ENCODE measurements at places on chromosomes 7 and 10.

GRCh38 chr10:132776821-132777220, 9.1 kb downstream of the NKX6-2 start:
- no peak for DNase-seq

- DNase-seq = no peak
Observed at GRCh38 chr7:133704453-133704852, 422.7 kb upstream of the LRGUK start.

DNA sequence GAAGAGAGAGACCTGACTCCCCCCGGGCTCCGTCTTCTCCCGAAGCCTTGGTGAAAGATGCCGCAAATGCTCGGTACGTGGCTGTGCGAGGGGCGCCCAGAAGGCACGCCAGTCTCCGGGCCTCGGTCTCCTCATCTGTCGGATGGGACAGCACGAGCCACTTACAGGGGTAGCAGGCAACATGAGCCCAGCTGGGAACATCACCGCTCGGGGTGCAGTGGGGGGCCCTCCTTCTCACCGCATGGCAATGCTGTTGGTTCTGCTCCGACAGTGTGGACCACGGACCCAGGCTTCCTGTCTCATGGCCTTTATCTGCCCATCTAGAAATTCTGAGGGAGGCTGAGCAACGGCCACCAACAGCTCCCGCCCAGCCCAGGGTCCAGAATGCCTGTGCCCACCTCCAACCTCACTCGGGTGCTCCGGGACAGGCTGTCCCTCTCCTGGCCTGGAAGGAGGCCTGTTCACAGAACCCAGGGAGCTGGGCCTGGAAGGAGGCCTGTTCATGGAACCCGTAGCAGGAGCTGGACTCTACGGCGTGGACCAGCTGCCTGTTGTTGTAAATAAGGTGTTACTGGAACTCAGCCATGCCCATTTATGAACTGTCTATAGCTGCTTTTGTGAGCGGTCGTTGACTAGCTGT, 15.8 kb downstream of the ADAP1 start:
- DNase-seq = no peak

DNA sequence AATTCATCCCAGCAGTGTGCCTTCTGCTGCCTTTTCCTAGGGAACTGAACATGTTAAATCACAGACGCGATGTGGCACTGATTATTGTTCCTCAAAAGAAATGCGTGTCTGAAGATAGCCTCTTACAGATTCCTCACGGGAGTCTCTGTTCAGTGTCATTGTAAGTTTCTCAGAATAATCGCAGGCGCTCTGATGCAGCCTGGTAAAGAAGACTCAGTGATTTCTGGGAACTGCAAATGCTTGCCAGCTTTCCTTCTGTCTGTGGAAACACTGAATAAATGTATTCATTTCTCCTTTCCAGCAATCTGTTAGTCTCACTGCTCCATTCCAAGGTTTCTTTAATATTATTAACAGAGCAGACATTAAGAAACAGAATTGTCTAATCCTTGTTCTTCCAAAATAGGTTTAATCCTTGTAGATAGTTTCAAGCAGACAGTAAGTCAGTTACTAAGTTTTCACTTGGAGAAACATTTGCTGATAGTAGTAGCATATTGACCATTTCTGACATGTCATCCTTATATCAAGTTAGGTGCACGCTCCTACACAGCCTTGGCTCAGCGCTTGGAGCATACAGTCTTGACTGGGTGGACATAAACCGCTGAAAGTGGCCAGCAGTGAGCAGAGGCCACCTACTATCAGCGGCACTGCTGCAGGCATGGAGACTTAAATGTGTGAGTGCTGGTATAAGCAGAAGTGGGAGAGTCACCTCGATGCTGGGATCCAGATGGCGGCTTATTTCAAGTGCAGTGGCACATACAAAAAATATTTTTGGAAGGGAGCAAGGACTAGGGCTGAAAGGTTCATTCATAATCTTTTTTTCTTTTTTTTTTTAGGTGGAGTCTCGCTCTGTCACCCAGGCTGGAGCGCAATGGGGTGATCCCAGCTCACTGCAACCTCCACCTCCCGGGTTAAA, 27.7 kb downstream of the MMRN2 start:
- DNase-seq = no peak

DNA sequence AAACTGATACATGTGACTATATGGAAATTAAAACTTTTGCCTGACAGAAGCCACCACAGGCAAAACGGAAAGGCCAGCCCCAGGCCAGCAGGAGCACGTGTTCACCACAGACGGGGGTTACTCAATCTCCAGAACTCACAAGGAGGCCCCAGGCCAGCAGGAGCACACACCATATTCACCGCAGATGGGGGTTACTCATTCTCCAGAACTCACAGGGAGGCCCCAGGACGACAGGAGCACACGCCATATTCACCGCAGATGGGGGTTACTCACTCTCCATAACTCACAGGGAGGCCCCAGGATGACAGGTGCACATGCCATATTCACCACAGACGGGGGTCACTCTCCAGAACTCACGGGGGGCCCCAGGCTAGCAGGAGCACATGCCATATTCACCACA, 61.5 kb downstream of the NKX6-2 start:
- DNase-seq = no peak

DNA sequence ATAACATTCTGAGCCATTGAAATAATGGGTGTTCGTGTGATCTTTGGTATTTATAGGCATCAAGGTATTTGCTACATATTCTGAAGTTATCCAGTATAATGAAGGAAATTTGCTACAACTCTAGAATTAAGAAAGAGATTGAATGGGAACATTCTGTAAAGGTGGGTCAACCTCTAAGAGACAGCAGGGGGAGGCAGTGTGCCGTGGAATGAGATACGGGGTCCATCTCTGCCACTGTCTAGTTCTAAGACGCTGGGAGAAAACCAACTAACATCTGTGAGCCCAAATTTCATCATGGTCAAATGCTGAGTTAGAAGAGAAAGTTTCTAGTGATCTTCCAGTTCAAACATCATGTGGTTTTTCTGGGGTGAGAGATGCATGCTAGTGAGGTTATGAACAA, 368.9 kb downstream of the SORCS1 start:
- DNase-seq = no peak

GRCh38 chr7:143205560-143206293, 16.1 kb upstream of the TAS2R40 start:
- DNase-seq = no peak

- no peak for DNase-seq
Observed at GRCh38 chr10:74675484-74675883, 150.9 kb upstream of the KAT6B start.

DNA sequence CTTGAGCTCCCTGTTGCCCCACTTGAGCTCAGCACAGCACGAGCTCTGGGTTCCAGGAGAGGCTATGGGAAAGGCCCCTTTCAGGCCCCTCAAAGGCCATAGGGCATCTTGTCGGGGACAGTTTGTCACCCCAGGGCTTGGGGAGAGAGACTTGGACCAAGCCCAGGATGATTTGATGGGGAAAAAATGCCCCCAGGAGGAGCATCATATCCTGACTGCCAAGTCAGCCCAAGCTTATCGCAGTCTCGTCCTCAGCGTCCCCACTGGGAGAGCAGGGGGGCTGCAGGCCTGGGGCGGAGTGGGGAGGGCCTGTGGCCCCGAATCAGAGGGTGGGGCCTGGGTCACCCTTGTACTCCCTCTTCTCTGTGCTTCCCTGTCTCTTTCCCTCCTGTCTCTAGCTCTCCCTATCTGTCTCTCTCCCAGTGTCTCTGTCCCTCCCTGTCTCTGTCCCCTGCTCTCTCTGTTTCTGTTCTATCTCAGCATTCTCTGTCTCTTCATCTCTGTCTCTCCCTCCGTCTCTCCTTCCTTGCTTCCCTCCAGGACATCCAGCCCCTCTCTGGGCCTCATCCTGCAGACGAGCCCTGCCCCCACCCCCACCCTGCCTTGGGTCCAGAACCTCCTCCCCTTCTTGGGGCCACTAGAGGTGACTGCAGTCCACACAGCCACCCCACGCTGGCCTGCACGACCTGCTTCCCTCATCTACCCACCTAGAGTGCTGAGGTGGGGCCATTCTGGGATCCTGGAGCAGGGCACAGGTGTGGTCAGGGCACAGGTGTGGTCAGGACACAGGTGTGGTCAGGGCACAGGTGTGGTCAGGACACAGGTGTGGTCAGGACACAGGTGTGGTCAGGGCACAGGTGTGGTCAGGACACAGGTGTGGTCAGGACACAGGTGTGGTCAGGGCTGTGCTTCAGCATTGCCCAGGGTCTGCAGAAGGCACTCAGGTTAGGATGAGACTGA, 17.3 kb upstream of the GRIFIN start:
- DNase-seq = no peak

- DNase-seq = peak; percentile 56
Observed at GRCh38 chr7:80499350-80499953, 12.4 kb downstream of the GNAT3 start.

DNA sequence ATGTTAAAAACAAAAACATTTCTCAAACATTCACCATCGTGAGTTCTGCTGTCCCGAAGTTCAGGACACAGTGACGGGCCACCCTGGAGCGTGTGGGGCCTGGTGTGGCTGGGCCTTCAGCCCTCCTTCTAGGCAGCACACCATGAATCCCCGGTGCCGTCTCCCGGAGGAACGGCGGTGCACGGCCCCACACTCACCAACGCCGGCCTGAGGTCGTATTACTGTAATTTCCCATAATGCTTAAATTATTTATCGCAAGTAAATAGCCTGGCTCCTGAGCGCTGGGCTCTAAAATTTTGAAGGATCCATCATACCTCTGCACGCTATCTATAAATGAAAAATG, 1.4 kb downstream of the STK32C start:
- DNase-seq = no peak

GRCh38 chr10:71191551-71192076, 20.8 kb upstream of the UNC5B start:
- DNase-seq = no peak

DNA sequence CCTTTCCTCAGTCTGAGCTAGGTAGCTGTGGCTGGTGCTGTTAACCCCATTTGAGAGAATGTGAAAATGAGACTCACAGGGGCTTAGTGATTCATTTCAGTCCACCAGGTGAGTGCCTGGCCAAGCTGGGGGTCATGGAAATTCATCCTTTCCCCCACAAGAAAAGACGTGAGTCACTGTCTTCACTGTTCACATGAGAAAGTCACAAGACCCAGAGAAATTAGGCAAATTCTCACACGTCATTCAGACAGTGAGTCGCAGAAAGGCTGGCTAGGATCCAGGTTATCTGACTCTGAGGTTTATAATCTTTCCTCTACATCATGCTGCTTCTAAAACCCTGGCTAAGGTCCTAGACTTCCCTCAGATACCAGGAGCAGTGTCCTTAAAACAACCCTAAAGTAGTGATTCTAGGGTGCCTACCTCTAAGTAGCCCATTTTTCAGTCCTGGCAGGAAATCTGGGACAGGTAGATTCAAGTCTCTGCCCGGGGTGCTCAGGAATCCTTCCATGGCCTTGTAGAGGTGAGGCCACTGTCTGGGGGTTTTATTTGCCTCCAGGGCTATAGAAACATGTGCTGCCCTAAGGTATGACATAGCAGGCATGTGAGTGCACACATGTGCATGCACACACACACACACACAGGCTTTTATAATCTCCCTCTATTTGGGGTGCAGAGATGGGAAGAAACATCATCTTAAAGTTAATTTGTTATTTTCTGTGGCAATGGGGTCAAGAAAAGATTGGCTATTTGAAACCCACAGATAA, 427.9 kb upstream of the CELF2 start:
- DNase-seq = peak; percentile 41

- DNase-seq = no peak
Observed at GRCh38 chr10:21501731-21502347, 23.6 kb downstream of the SKIDA1 start.

- no peak for DNase-seq
Observed at GRCh38 chr10:132150777-132151176, 36.0 kb upstream of the DPYSL4 start.

DNA sequence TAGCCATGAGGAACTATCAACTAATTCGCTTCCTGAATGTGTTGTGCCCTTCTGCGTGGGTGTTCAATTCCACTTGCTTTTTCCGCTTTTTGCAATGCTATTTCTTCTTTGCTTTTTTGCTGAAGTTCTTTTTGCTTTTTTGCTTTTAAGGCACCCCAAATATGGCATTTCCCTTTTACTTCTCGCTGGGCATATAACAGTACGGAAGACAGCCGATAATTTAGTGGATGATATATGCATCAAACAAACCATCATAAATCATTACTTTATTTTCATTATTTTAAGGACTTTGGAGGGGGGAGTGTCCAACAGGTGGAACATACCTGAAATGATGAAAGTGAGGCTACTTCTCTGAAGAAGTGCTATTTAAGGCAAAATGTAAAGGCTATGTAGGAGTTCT, 277.0 kb upstream of the MTPN start:
- no peak for DNase-seq

- DNase-seq = no peak
Observed at GRCh38 chr10:100864036-100864885, 48.5 kb upstream of the SLF2 start.

- no peak for DNase-seq
Observed at GRCh38 chr7:95684505-95684904, 87.8 kb upstream of the DYNC1I1 start.

DNA sequence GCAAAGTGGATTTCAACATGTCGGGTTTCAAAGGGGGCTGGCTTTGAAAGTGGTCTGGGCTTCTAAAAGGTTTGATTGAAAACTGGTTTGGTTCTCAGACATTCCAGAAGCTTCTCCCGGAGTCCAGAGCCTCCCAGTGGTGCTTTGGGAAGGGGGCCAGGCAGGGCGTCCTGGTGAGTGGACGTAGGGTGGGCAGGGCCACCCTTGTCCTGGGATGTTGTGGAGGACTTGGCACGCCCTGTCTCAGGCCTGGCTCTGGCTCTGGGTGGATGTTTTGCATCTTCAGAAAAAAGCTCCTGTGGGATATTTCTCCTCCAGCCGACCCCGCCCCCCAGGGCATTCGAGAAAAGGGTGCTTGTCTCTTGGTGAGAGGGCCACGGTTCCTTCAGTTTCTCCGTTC, 31.2 kb downstream of the GRIFIN start:
- DNase-seq = no peak

DNA sequence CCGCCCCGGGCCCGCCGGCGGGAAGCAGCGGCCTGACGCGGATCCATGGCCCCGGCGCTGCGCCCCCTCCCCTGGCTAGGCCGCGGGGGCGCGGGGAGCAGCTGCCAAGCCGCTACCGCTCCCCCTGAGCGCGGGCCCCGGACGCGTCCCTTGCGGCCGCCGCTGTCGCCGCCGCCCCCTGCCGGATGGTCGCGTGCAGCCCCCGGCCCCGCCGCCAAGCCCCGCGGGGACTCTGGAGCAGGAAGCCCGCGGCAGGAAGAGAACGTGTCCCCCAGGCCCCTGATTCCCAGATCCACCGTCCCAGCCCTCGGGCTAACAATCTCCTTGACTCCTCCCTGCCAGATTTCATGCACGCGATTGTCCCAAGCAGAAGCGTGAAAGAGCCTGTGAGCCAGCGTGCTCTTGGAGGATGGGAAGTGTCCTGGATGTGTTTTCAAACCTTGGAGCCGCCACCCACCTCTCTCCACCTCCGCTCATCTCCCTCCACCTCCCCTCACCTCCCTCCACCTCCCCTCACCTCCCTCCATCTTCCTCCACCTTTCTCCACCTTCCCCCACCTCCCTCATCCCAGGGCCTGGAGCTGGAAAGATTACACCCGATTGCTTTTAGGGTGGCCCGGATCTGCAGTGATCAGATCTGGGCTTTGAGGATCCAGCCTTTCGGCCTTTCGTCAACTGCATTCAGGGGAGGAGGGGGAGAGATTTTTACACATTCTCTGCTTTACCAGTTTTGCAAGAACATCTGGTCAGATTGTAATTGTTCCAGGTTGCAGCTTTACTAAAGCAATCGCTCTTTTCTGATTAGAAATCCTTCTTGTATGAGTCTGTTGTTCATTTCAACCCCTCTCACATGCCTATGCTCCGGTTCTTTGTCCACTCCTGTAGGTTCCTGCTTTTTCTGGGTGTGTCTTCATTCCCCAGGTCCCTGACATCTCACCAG, 570 bp upstream of the PRTFDC1 start:
- DNase-seq = no peak

- peak; percentile 99 for DNase-seq
Observed at GRCh38 chr10:44300666-44301649, 83.9 kb downstream of the CXCL12 start.

- no peak for DNase-seq
Observed at GRCh38 chr10:11578802-11579255, 32.6 kb downstream of the USP6NL start.
